ENCODE measurements at places on chromosomes 7 and 10.

GRCh38 chr7:155353256-155353897 lies 55.7 kb downstream of the INSIG1 start:
- DNase-seq, result no peak

DNA sequence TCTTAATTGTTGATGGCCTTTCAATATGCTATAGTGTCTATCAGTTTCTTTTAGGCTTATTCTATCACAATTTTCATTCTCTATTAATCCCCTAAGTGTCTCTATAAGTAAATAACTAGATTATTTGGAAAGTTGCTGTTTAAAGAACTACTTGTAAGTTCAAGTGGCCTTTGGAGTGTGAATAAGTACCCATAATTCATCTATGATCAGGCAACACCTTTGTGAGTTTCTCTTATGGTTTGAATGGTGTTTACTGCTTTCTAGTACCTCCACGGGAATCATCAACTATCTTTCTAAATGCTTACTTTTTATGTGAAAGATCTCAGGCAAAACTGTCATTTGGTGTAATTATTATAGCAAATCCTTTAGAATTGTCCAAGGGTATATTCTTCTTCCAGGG lies 166.7 kb downstream of the POU6F2 start:
- no peak for DNase-seq

- no peak for DNase-seq
These were observed 585.9 kb upstream of the GHITM start for GRCh38 chr10:83553366-83553765.

- no peak for DNase-seq
These were observed 166.9 kb downstream of the GLI3 start for GRCh38 chr7:42070068-42070467.

DNA sequence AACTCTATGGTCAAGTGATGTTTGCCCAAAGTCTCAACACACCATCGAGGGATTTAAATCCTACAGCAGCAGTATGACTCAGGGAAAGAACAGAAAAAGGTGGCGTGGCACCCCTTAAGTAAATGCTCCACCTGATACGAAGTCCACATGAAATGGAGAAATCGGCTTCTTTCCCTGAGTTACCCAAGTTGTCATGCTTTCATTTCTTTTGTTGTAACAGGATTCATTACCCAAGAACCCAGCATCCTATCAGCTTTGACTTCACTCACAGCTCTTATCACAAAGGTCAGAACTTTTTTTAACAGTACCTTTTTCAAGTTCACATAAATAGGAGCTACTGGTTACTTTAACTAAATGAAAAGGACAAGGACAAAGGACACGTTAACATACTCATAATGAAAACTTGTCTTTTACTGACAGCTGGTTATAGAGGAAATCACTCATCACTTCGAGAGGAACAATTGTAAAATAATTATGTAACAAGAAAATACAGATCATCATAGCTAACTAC lies 219.8 kb upstream of the FRMD4A start:
- no peak for DNase-seq

DNA sequence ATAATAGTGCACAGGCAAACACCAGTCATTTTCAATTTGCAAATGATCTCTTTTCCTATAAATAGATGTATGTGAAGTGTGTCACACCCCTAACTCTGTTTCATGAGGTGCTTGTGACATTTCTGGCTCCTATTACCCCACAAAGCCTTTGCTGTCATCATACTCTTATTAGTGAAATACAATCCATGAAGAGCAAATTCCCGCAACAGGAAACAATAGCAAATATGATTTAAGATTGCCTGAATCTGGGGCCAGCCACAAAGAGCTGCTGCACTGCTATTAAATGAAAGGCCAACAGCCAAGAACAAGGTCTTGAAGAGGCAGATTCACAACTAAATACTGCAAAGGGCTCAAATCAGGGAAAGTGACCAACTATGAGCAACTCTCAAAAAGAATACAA lies 96.3 kb upstream of the CAV2 start:
- DNase-seq, result no peak

DNA sequence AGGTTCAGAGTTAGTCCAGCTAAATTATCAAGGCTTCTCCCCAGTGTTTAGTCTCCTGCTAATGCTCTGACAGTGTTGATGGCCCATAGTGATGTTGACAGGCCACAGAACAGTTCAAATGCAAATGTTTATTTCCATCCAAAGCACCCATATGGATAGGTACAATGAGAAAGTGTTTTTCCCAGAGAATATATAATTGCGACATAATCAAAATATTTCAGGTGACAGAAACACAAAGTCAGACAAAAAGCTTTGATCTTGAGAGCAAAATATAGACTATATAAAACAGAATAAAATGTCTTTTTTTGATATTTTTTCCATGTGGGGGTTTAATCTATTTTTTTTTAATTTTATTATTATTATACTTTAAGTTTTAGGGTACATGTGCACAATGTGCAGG lies 642.3 kb upstream of the SEMA3D start:
- DNase-seq, result no peak

DNA sequence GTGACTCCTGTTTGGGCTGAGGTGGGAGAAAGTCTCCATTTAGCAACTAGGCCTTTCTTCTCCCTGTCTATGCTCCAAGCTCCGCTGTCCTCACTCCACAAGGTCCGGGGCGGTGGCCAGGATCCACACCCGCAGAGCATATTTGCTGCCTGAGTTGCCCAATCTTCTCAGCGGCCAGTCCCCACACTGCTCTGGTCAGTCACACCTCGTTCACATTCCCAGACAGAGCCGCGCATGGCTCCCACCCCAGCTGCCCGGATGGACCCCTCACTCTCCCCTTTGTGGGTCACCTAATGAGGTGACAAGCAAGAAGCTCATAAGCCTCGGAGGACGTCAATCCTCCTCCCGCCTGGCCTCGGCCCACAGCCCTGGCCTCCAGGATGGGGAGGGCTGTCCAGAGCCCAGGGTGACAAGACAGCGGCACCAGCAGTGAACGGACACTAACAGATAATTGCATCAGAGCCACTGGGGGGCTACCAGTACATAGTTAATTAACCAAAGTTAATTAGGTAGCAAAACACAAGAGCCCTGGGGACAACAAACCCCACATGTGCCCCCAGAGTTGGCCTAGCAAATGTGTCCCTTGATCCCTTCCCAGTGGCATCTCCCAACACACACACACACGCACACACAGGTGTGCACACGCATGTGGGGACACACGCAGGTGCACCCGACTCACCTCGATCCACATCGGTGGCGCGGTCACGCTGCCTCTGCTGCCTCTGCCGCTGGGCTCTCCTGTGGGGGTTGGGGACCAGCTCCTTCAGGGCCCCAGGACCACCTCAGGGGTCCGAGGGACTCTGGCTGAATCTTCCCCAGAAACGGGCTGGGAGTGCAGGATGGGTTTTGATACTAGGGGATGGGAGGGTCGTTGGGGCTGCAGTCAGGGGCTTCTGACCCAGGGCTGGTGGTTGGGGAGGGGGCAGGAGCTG lies 11.8 kb downstream of the EPHA1 start:
- DNase-seq, result no peak

DNA sequence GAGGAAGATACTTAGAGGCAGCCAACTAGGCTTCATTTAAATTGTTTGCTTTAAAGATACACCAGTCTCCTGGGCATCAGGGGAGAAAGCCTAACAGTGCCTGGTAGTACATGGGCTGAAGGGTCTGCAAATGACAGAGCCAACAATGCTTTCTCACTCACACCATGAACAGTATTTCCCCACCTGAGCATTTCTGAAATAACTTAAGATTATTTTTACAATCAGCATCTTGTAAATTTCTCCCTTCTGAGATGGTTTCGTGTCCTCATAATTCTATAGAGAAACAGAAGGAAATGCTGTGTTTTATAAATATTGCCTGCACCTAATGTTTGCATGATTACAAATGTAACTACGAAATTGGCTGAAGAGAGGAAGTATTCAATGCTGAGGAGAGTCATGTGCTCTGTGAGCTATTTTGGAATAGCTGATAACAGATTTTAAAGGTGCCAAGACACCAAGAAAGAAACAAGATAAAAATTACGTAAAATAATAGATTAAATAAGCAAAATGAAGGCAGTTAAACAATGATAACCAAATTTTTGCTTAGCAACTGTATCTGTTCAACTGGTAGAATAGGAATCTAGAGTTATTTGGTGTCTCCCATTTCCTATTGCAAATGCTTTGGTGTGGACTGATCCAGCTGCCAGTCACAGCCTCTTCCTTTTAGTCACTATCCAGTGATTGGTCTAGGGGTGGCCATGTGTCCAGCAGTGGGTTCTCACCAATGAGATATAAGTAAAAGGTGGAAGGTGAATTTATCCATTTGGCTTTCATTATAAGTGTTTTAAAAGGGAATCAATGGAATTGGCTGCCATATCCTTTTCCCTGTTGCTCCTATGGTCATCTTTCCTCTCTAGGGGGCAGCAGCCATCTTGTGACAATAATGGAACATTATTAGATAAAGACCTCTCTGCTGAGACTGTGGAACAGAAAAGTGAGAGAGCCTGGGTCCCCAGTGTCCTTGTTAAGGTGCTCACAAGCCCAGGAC lies 167.9 kb upstream of the SLC26A5 start:
- no peak for DNase-seq

DNA sequence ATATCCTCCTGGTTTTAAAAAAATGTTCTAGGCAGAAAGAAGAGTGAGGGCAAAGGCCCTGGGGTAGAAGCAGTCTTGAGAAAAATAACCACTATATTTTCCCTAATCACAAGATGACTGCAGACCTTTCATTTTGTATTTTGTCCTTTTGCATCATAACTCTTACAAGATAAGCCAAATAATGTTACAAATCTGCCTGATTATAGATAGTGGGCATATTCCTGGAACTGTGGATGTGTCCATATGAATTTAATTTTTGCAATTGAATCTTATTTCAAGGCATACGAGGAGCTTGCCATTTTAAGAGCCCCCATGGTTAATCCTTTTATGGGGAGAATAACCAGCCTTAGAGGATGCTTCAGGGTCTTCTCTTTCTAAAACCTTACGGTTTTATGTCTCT lies 102.7 kb downstream of the ADRA2A start:
- DNase-seq, result no peak

DNA sequence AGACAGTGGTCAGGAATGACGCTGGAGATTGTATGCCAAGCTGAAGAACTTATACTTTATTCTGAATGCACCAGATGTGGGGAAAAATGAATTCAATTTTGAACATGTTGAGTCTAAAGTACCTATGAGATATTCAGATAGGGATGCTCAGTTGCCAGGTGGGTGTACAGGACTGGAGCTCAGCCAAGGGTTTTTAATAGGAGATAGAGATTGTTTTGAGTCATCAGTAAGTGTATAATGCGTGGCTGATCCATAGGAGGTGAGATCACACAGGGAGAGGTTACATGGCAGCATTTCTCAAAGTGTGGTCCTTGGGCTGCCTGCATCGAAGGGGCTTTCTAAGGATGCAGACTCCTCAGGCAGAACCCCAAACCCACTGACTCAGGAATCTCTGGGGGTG lies 6.8 kb upstream of the HIPK2 start:
- DNase-seq, result no peak

DNA sequence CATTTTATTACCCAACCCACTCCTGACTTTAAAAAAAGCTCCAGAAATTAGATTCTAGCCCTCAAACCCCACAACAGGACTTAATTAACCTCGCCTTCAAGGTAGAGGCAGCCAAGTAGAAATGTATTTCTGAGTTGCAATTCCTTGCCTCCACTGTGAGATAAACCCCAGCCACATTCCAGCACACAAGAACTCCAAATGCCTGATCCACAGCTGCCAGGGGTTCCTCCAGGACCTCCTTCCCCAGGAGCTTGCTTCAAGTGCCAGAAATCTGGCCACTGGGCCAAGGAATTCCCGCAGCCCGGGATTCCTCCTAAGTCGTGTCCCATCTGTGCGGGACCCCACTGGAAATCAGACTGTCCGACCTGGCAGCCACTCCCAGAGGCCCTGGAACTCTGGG lies 25.9 kb upstream of the ARL4A start:
- DNase-seq, result no peak

DNA sequence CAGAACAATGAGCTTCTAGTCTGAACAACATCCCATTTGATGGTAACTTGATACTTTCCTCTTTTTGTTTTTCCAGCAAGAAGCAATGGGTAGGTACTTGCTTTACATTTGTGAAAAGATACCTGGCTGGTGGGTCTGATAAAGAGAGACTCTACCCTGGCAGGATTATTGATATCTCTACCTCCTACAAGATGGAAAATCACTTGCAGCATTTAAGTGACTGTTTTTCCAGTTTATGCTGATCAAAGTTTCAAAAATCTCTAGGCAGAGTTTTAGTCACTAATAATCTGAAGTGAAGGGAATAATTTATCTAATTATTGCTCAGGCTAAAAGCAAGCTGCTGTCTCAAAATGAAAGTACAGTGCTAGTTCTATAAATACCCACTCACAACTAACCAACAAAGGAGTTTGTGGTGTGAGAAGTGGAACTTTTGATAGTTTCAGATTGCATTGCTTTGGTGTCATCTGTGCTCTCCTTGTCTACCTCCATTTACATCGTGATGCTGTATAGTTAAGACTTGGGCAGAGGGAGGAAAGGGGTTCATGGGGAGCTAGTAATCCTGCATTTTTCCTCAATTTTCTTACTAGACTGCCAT lies 86.0 kb upstream of the ANKRD1 start:
- DNase-seq, result no peak

GRCh38 chr10:92689663-92690210 lies at the start of gene HHEX:
Gene HHEX (plus strand): TSS chr10:92689955. CDS start chr10:92689987, 32 bp downstream.
- no peak for DNase-seq

DNA sequence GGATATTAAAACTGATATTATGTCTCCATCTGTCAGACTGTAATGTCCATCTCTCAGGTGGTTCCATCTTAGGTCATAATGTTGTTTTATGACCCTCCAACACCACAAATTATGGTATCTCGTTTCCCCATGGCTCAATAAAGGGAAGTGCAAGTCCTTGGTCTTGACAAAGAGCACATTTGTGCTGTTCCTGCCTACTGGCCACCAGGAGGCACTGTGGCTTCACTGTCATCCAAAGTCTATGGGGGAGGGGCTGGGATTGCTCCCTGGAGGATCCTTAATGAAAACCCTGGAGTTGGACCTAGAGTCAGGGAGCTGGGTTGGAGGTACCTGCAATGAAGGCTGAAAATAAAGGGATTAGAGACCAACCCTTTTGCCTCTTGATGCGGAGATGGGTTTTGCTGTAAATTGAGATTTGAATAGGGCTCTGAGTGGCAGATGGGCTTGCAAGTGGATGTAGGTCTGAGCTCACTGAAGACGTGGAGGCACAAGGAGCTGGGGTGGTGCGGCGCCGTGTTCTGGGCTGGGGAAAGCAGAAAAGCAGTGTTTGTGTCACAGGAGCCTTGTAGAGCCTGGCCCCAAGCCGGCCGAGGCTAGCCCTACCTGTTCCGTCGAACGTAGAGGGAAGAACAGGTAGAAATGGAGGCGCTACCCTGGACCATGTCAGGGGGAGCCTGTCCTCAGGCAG lies 180.5 kb upstream of the PRSS58 start:
- DNase-seq, result no peak

DNA sequence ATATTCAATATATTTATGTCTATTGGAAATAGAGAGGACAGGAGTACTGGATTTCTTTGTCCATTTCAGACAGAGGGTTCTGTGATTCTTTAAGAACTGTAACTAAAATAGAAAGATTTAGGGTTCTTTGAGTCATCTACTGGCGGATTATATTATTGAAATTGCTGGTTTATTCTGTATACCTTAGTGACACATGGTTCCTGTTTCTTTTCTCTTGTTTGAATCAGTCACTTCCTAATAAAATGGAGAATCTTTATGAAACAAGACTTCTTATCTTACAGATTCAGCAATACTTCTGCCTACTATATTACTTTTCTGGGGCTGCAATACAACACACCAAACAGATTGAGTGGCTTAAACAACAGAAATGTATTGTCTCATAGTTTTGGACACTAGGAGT lies 20.8 kb upstream of the ZNF800 start:
- no peak for DNase-seq
